ENCODE measurements at places on chromosomes 1 and 21.

DNA sequence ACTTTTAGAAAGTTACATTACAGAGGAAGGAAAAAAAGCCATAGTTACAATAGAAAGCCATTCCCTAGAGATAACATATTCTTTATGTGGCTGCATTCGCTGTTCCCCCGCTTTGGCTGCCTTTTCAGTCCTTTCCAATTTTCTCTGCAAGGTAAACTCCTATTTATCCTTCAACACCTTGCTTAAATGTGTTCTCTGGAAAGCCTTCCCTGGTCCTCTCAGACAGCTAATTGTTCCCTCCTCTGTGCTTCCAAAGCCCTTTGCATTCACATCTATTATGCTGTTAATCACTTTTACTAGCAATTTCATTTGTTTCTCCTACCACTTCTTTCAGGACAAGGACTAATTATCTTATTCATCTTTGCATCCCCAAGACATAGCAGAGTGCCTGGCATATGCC is 1.6 kb downstream of the PHC2 start:
- DNase-seq: no peak

GRCh38 chr21:34197561-34197960 is 124.2 kb downstream of the MRPS6 start:
- DNase-seq: no peak

- DNase-seq: no peak
Observed at GRCh38 chr1:184162281-184162680, 110.8 kb downstream of the TSEN15 start.

DNA sequence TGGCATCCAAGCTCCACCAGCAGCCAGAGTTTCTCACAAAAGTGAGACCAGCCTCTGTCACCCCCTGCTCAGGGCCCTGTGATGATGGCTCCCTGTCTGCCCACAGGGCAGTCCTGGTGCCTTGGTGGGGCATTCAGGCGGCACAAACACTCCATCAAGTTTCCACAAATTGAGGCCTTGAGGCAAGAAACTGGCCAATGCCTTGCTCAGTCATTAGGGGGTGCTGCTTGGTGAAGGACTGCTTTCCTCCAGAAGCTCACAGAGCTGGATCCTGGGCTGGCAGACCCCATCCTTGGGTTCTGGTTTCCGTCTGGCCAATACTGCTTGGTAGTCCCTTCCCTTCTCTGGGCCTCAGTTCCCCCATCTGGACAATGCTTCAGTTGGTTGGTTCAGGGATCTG is 12.5 kb upstream of the AHDC1 start:
- DNase-seq: no peak

- no peak for DNase-seq
Observed at GRCh38 chr1:198879711-198880306, 241.0 kb downstream of the PTPRC start.

DNA sequence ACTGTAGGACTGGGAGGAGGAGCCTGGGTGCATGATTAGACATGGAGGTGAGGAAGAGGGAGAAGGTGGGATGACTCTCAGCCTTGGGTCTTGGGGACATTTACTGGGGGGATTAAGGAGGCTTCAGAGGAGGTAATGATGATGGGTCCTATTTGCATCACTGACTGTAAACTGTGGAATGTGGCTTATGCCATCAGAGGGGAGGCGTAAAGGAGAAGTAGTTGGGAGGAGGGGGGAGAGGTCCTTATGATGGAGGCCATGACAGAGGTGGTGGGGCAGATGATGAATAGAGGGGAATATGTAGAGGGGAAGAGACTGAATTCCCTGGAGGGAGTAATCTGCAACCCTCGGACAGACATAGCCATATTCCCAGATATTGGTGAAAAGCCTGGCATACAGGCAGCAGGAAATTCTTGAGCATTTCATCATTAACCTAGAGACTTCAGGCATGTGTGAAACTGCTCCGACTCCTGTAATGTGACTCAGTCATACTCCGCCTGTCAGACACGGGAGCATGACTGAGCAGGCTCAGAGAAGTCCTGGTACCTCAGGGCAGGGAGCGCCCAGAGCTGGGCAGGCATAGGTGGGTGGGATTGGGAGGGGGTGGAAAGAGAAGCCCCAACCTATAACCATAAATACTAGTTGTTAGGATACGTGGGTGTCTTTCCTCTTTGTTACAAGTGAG is 8.0 kb upstream of the LCE5A start:
- no peak for DNase-seq

DNA sequence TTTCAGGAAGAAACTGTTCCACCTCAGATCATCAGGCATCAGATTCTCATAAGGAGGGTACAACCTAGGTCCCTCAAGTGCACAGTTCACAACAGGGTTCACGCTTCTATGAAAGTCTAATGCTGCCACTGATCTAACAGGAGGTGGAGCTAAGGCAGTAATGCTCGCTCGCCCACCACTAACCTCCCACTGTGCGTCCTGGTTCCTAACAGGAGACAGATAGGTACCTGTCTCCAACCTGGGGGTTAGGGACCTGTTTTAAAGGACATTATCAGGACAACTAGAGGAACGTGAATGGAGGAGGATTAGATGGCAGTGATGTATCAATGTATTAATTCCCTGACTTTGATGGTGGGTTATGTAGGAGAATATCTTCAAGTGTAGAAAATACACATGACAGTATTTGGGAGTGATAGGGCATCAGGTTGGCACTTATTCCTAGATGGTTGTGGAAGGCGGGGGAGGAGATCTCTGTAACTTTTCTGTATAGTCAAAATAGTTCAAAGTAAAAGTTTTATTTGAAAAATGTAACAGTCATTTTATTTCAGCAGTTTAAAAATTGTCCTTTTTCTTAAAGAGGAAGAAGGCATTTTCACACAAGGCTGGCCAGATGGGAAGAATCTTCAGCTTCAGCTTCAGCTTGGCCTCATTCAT is 43.9 kb downstream of the DEGS1 start:
- DNase-seq: no peak

DNA sequence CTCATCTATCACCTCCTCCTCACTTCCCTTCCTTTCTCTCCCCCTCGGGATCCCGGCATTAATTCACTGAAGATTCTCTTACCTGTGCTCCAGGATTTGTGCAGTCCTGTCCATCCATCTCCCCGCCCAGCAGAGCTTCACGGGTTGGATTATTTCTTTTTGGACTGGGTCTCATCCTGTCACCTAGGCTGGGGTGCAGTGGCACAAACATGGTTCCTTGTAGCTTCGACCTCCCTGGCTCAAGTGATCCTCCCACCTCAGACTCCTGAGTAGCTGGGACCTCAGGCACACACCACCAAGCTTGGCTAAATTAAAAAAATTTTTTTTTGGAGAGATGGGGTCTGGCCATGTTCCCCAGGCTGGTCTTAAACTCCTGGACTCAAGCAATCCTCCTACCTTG is 12.3 kb upstream of the CSF3R start:
- DNase-seq: no peak

- no peak for DNase-seq
Observed at GRCh38 chr1:18170444-18170843, 62.8 kb downstream of the IGSF21 start.

DNA sequence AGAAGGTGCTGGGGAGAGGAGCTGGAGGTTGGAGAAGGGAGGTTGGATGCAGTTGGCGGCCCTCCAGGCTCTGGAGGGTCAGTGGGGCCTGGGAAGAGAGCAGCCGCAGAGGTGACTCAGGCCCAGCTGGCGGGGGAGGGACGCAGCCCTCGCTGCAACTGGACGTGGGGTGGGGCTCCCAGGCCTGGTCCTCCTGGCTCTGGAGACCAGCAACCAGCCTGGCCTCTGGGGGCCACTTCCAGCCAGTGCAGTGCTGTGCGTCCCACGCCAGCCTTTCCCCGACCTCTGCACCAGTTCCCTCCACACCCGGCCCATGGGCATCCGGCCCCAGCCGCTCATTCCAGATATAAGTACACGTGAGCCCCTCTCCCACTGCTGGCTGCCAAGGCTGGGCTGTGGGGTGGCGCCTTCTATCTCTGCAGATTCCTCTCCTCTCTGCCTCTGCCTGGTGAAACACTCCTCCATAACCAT is 38.0 kb upstream of the COL18A1 start:
- no peak for DNase-seq

DNA sequence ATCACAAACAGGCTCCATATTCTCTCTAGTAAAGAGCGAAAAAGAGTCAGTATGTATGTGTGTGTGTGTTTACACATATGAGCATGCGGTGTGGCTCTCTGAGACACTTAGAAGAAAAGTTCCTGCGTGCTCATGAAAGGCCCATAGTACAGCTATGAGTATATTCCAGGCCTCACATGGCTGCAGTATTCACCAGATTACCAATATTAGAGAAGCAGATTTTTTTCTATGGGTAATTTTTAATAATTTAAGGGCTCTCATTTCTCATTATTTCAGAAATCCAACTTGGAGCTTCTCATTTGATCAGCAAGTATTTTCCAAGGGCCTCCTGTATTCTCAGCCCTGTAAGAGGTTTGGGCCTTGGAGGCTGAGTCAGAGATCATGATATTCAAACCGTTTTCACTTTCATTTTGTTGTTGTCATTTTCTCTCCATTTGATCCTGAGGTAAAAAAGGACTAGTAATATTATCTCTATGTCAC is 232.9 kb upstream of the SGIP1 start:
- no peak for DNase-seq

DNA sequence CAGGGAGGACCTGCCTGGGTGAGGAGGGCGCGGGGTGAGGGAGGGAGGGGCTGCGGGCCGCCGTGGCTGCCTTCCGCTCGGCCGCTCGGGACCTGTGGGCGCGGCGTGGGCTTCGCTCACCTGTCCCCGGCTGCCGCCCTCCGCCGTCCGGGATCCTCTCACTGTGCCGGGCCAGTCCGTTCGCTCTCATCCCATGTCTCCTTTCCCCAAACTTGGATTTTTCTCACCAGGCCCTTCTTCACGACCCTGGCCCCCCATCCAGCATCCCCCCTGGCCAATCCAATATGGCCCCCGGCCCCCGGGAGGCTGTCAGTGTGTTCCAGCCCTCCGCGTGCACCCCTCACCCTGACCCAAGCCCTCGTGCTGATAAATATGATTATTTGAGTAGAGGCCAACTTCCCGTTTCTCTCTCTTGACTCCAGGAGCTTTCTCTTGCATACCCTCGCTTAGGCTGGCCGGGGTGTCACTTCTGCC is 362 bp downstream of the ZBTB48 start:
- DNase-seq: no peak

GRCh38 chr1:185406006-185406690 is 89.1 kb upstream of the IVNS1ABP start:
- DNase-seq: no peak

GRCh38 chr21:36044056-36044455 is 16.3 kb downstream of the SETD4 start:
- no peak for DNase-seq

DNA sequence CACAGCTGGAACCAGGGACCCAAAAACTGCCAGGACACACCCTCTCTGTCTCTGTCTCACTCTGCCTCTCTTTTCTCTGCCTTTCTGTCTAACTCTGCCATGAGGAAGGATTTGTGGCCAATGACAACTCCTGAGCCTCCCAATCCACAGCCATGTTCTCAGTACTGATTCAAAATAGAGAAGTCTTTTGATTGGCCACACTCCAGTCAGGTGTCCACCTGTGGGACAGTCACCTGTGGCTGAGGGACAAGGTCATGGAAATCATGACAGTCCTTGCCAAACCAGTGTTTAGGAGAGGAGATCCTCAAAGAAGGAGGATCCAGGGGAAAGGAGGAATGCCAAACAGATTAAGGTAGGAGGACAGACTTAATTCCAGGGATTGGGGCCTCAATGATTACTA is 15.8 kb downstream of the TINAGL1 start:
- no peak for DNase-seq

DNA sequence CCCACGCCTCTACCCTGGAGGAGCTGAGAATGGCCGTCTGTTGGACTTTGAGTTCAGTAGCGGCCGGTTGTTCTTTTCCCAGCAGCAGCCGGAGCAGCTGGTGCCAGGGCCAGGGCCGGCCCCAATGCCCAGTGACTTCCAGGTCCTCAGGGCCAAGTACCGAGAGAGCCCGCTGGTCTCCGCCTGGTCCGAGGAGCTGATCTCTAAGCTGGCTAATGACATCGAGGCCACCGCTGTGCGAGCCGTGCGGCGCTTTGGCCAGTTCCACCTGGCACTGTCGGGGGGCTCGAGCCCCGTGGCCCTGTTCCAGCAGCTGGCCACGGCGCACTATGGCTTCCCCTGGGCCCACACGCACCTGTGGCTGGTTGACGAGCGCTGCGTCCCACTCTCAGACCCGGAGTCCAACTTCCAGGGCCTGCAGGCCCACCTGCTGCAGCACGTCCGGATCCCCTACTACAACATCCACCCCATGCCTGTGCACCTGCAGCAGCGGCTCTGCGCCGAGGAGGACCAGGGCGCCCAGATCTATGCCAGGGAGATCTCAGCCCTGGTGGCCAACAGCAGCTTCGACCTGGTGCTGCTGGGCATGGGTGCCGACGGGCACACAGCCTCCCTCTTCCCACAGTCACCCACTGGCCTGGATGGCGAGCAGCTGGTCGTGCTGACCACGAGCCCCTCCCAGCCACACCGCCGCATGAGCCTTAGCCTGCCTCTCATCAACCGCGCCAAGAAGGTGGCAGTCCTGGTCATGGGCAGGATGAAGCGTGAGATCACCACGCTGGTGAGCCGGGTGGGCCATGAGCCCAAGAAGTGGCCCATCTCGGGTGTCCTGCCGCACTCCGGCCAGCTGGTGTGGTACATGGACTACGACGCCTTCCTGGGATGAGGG is 28.5 kb upstream of the SPSB1 start:
- DNase-seq: no peak

GRCh38 chr1:198068285-198068684 is 88.5 kb upstream of the NEK7 start:
- peak; percentile 3 for DNase-seq

Data from globus pallidus (tissue), 1 donor.